ENCODE measurements at places on chromosomes 12 and 14. TPM values are rescaled to one million over a fixed set of nuclear protein-coding genes. Genes with fewer than 3 reads are reported as not detected.

- no peaks in the 10 kb centered on the region for H3K4me1 ChIP-seq
- no peaks in the 10 kb centered on the region for H3K36me3 ChIP-seq
- no peak for DNase-seq
- H3K27ac ChIP-seq: no peak overlapping the region
These were observed 579.1 kb downstream of the PRKD1 start for GRCh38 chr14:29348504-29348903.

GRCh38 chr14:94180655-94181271 is 6.6 kb downstream of the PPP4R4 start:
- H3K4me3 ChIP-seq: no peak overlapping the region
- DNase-seq: no peak
- H3K4me1 ChIP-seq: no peaks in the 10 kb centered on the region

DNA sequence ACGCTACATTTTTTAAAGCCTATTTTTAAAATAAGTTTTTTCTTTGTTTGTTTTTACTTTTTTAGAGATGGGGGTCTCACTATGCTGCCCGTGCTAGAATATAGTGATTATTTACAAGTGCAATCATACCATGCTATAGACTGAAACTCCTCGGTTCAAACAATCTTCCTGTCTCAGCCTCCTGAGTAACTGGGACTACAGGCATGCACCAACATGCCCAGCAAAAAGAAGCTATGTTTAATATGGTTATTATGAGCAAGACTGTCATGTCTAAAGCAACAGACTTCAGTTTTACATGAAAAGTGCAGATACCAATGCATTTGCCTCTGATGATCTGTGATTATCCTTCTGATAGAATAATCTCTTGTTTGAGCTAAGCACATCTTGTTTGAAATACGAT is 45.6 kb upstream of the SGPP1 start:
- no peaks in the 10 kb centered on the region for H3K36me3 ChIP-seq
- no peak for DNase-seq
- no peak overlapping the region for H3K27ac ChIP-seq

DNA sequence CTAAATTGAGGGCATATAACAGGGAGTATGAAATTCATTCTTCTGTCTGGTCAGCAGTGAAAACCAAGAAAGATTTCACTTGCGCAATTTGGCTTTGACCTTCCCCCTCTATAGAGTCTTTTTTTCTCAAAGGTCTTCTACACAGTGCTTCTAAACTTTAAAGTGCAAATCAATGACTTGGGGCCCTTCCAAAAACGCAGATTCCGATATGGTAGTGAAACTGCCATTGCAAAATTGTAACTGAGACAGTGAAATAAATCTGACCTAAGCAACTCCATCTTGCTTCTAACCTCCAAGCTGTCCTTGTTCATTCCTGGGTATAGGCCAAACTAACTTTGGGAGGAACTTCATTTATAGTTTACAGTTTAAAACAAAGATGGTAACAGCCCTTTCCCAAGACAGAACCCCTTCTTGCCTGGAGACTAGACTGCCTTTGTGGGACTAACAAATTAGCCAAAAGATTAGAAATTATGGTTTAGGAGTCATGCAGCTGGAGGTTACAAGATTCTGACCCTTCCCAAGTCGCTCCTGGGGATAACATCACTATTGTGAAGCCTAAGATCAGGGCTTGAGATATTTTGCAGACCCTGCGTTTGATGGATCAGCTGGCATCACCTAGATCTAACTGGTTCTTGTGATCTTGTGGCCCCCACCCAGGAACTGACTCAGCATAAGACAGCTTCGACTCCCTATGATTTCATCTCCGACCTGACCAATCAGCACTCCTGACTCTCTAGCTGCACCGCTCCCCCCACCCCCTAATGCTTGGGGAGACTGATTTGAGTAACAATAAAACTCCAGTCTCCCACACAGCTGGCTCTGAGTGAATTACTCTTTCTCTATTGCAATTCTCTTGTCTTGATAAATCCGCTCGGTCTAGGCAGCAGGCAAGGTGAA is 5.0 kb downstream of the SLC25A21 start:
- DNase-seq: no peak
- H3K27ac ChIP-seq: no peak overlapping the region
- H3K36me3 ChIP-seq: no peaks in the 10 kb centered on the region
- no peak overlapping the region for H3K4me3 ChIP-seq

GRCh38 chr12:52579468-52580465 is 6.1 kb upstream of the KRT74 start:
- no peaks in the 10 kb centered on the region for H3K27me3 ChIP-seq
- DNase-seq: no peak
- H3K27ac ChIP-seq: no peak overlapping the region
- no peak overlapping the region for H3K4me3 ChIP-seq
- H3K4me1 ChIP-seq: no peaks in the 10 kb centered on the region

Gene TDG
- total RNA-seq: 10.2 TPM

DNA sequence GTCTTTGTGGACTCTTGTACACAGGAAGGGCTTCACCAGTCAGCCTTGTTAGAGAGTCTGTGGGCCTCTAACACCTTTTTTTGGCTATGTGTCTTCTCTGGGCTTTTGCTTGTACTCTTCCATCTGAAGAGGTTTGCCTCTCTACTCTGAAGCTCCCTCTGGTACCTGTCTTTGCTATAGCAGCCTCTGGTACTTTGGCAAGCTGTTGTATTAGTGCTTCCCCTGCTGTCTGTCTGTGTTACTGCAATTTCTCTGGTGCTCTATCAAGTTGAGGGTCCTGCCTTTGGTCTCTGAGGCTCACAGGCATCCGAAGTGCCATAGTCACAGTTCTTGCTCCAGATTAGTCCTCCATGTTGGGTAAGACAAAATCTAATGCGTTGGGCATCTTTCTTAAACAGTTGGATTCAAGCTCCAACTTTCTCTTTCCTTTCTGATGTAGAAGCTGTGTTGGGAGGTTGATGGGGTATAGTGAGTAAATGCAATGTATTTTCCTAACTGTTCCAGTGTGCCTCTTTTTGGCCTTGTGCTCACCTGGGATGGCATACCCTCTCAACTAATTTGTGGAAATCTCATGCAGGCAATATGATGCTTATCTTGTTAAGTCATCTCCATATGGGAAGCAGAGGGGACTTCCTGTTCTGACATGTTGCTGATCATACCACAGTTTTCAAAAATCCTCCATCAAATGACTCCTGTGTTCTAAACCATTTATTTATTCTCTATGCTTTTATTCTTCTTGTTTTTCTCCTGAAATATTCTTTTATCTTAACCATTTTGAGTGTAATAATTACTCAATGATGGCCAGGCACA is 88.8 kb downstream of the ATF7IP start:
- no peaks in the 10 kb centered on the region for H3K27me3 ChIP-seq
- H3K36me3 ChIP-seq: peaks cover 38% of the 10 kb centered on the region
- no peaks in the 10 kb centered on the region for H3K4me1 ChIP-seq
- no peak overlapping the region for H3K27ac ChIP-seq

Gene CAPS2
- total RNA-seq: 7.3 TPM

GRCh38 chr14:96783915-96784224 is 13.3 kb upstream of the VRK1 start:
- H3K36me3 ChIP-seq: no peaks in the 10 kb centered on the region
- H3K4me1 ChIP-seq: no peaks in the 10 kb centered on the region
- no peak overlapping the region for H3K4me3 ChIP-seq
- H3K27ac ChIP-seq: no peak overlapping the region
- no peaks in the 10 kb centered on the region for H3K27me3 ChIP-seq

DNA sequence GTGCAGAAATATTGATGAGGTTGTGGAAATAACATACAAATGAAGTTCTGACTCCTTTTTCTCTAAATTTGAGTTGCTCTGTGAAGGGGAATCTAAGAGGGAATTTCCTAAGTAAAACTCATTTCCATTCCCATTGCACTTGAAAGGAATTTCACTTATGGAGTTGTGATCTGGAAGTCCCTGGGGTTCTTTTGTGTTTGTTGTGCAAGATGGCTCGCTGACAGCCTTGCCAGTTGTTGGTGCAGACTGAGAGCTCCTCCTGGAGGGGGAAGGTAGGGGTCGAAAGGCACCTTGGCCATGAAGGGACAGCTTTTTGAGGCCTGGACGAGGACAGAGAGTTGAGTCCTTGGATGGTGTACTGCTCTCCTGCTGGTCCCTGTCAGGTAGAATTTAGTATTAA is 72.0 kb downstream of the C12orf56 start:
- no peak for DNase-seq
- no peaks in the 10 kb centered on the region for H3K4me1 ChIP-seq
- H3K27me3 ChIP-seq: no peaks in the 10 kb centered on the region
- no peak overlapping the region for H3K27ac ChIP-seq
- no peaks in the 10 kb centered on the region for H3K36me3 ChIP-seq

All from right atrium auricular region (tissue), 2 donors.